IMR-90 (cell line): ENCODE measurements at places on chromosomes 1 and 21.

DNA sequence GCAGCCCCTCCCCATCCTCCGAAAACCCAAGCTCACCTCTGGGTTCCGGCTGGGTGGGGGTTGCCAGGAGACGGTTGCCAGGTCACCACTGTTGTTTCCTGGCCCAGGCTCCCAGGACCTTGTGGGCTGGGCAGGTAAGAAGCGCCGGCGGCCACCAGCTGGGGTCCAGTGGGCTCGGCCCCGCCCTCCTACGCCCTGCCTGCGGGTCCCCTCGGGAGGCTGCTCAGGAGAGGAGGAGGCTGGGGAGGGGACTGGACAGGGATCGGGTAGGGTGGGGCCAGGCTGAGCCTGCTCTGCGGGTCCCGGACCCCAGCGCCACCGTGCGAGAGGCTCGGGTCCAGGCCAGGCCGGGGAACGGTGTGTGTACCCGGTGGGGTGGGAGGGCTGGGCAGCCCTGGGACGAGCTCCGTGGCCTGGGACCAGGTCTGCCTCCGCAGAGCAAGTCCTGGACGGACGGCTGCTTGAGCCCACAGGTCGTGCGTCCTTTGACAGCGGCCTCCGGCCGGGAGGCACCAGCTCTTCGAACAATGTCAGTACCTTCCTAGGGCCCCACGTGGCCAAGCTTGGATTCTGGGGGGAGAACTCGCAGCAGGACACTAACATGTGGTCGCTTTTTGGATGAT, at the start of gene TTLL10:
TTLL10 (plus strand) TSS at position 88 of the 623 bp plus-strand sequence. CDS start 5,336 bp downstream, outside the sequence.
- no peak for DNase-seq

GRCh38 chr1:161407451-161407985, 39.8 kb upstream of the CFAP126 start:
- DNase-seq = no peak

DNA sequence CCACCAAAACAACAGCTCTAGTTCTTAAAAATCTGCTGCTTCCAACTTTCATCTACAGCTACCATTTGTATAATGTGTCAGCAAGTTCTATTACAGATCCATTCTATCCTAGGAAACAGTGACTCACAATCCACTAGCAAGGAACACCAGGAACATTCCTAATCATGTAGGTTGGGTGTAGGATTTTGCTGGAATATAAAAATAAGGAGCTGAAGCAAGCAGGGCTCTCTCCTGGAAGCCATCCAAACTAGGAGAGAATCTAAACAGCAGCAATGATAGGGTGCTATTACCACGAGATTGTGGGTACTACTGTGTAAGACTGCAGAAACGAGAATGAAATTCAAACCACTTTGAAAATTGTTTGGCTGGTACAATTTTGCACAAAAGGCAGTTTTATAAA, 135.0 kb downstream of the PTPN14 start:
- peak; percentile 80 for DNase-seq

DNA sequence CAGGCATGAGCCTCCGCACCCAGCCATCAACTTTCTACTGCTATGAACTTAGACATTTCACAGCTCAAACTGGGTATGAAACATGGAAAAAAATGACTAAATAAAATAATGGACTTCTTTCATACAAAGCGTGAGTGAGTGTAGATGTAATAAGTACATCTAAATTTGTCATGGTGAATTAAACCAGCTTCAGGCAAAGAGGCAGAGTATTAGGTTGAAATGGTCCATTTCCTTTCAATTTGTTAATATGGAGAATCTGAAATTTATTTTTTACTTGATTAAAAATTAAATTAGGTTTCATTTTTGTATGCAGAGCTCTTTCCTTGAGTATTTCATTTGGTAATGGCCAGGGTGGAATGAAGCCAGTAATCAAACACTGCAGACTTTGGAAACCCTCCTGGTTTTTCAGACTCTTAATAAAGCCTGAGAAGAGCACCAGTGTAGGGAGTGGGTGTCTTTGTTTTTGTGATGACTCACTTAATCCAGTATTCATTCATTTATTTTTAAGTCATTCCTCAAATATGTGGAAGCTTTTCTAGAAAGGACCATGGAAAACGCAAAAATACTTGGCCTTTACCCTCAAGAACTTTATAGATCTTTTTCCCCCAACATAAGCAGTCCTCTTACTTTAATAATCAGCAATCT, 49.2 kb downstream of the ALG14 start:
- DNase-seq = peak; percentile 96

DNA sequence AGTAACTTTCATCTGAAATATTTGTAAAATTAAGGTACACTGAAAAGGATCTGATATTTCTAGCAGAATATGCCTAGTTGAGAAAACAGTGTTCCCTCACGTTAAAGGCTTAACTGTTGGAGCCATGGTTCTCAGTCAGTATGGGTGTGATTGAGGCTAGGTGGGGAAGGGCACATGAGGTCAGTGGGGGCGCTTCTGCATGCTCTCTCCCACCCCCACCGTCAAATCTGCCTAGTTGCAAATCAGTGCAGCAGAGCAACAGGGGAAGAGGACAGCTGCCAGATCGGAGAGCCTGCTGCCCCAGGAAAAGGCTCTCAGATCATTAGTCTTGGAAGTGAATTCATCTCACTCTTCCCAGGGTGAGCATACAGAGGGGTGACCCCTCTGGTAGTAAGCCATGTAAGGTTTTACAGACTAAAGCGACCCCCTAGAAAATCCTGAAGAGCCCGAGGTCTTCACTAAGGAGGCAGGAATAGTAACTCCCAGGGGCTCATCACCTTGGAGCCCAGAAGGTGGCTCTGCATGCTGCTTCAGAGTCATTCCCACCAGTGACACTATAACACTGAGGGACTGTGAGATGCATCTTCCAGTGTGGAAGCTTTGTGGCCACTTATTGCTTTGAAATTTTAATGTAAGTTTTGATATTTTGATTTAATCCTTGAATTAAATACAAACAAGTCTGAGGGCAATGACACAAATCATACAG, 83.1 kb upstream of the BARHL2 start:
- DNase-seq = no peak

- DNase-seq = no peak
Observed at GRCh38 chr1:30012455-30013440, 710.6 kb downstream of the MATN1 start.
